Activated naive CD4-positive, alpha-beta T cell treated with Interleukin-2 at 50 U/mL for 16 hours (primary cell): ENCODE measurements at places on chromosomes 7 and 10.

DNA sequence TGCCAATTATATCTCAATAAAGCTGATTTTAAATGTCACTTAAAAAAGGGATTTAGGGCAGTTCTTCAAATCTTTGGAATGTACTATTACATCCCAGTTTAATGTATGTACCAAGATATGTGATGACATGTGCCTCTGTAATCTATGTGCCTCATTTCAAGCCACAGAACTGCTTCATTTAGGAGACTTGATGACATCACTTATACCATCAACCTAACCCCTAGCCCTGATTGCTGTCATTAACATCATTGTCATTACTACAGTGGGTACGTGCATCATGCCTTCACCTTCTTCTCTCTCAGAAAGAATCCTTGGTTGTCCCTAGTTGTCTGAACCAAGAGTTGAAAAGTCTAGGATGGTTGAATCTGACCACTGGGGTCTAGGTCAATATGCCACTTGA, 134.3 kb upstream of the RAB11FIP2 start:
- no peak for DNase-seq

GRCh38 chr7:85095366-85095765, 91.5 kb downstream of the SEMA3D start:
- no peak for DNase-seq

- DNase-seq: no peak
Measured at GRCh38 chr7:137546009-137546408, 202.5 kb upstream of the PTN start.

DNA sequence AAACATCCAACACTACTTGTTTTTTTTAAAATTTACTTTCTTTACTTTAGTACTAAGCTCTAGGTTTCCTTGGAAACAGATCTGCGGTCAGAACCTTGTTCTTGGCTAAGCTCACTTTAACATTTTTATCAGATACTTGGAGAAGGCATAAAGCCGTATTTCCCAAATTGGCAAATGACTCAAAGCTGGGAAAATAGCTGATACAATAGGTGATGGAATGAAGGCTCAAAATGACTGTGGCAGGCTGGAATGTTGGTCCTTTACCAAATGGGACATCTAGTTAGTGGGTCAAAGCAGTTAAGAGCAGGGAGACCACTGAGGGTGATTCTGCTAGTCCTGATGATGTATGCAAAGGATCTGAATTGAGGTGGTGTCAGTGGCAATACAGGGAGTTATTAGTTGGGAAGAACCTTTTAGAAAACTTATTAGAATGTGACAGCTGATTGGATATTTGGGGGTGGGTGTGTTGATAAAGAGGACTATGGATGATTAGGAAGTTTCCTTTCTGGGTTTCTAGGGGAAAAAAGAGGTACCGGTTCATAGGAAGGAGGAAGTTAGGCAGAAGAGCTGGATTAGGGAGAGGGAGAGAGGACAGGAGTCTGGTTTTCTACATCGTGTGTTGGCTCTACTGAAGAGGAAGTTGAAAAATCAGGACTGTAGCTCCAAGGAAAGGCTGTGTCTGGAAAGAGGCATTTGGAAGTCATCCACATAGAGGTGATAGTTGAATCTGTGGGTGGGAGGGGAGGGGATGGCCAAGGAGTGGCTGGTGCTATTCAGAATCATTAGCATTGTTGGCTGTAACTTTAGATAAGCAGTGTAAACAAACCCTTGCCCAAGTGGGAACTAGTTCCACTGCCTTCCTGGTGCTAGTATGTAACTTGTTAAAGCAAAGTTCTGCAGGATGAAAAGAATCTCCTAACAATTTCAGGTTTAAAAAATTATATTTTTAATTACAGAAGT, 13.1 kb downstream of the PLCE1 start:
- no peak for DNase-seq

GRCh38 chr7:13197501-13197900, 510.1 kb downstream of the ARL4A start:
- no peak for DNase-seq

- DNase-seq: no peak
Measured at GRCh38 chr7:27073076-27073475, 22.7 kb downstream of the HOXA1 start.

DNA sequence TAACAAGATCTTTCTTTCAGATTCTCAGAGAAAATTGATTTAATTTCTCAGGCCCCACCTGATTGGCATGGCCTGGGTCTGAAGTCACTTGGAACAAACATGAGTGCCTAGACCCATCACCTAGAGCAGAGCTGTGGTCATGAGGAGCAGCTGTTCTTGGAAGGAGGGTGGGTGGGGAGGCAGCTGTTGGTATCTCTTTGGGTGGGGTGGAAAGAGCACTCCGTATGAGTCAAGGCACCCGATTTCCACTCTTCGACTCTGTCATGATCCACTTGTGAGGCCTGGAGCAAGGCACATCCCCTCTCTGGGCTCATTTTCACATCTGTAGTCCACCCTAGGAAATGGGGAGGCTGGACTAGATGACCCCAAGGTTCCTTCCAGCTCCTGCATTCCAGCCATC, 156.7 kb downstream of the C10orf105 start:
- no peak for DNase-seq

DNA sequence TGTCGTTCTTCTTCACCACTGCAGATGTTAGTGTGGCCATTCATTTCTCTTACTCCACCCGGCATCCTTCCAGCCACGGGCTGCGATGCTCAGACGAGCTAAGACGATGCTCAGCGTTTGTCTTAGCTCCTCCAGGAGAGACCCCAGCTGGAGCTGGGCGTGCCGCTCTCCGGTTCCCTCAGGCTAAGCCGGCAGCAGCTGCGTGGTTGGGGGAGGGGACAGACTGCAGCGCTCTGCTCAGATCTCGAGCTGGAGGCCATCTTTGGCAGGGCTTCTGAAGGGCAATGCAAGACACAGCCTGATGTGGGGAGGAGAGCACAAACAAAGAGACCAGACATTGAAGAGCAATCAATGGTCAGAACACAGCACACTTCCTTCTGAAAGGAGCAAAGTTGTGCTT, 4.8 kb downstream of the INA start:
- DNase-seq: no peak

- DNase-seq: no peak
Measured at GRCh38 chr7:92242972-92243371, 2.7 kb downstream of the KRIT1 start.

DNA sequence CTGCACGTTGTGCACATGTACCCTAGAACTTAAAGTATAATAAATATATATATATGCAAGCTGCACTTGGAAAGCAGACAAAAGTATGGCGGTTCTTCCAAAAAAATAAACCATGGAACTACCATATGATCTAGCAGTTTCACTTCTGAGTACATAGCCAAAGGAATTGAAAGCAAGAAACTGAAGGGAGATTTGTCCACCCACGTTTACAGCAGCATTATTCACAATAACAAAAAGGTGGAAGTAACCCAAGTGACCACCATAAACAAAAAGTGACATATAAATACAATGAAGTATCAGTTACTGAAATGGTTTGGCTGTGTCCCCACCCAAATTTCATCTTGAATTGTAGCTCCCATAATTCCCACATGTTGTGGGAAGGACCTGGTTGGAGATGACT, 525.3 kb upstream of the CELF2 start:
- DNase-seq: no peak

DNA sequence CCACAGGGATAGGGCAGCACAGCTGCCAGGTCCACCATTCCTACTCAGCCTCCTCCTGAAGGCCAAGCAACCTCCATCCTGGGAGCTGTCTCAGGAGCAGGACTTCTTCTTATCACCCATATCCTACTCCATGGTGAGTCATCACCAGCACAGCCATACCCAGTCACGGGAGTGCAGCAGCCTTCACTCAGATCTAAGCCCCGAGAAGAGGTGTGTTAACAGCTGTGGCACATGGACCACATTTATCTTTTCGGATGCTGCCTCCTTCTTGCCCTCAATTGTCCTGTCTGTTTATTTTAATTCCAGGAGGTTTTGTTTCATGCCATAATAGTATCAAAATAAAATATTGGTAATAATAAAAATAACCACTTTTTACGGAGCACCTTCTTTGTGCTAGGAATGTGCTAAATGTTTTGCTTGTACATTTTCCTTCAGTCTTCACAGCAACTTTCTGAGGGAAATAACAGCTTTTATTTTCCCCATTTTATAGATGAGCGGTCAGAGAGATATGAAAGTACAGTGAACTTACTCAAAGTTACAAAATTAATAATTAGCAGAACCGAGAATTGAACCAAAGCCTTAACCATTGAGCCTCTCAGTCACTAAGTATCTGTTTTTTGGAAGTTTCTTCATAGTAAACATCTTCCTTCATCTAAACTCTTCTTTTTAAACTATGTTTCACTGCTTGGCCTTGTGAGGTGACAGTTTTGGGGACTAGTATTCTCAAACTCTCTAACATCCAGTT, 2.5 kb upstream of the KEL start:
- no peak for DNase-seq

DNA sequence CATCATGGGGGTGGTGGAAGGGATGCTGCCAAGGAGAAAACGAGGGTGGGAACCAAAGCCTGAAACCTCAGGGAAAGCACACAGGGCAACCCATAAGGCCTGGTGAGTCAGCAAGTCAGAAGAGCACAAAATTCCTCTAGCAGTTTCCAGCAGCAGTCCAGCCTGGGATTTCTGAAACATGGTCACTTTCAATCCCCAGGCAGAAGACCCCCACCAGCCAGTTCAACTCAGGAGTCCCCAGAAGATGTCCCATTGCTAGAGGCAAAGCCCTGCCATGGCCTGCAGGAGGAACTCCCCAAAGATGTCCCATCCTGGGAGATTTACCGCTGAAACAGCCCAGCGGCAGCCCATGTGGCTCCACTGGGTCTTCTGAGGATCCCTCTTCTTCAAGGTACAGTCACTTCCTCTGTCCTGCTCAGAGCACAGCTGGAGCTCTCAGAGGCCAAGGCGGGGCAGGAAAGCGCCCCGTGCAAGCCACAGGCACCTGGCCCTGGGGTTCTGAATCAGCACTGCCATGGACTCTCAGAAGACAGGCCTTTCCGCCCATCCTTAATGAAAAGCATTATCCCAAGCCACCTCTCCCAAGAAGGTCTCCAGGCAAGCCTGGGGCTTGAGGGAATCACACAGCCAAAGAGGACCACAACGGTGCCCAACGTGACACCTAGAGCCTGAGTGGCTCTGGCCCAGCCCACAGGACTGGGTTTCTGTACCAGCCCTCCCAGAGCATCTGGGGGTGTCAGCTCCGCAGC, 196.9 kb downstream of the GRID1 start:
- no peak for DNase-seq

DNA sequence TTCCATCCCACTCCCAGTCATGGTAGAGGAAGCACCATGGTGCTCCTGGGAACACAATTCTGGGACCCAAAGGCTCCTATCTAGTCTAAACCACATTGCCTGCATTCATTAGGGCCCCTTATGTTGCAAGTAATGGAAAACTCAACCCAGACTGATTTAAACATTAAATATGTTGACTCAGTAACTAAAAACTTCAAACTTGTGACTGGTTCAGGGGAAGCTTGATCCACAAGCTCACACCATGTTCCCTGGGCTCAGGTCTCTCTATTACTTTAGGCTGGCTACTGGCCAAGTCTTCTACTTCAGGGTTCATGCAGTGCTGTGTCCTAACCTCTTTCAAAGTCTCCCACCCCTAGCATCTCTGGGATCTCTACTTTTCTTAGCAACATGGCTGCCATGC, 13.1 kb downstream of the WNT16 start:
- no peak for DNase-seq

- no peak for DNase-seq
Measured at GRCh38 chr10:113199459-113199858, 249.4 kb downstream of the TCF7L2 start.

GRCh38 chr7:94509264-94509886, at the start of gene CASD1:
TSS of gene CASD1 (plus strand) at chr7:94509809. CDS start at chr7:94510085, 276 bp downstream.
- peak; percentile 68 for DNase-seq

DNA sequence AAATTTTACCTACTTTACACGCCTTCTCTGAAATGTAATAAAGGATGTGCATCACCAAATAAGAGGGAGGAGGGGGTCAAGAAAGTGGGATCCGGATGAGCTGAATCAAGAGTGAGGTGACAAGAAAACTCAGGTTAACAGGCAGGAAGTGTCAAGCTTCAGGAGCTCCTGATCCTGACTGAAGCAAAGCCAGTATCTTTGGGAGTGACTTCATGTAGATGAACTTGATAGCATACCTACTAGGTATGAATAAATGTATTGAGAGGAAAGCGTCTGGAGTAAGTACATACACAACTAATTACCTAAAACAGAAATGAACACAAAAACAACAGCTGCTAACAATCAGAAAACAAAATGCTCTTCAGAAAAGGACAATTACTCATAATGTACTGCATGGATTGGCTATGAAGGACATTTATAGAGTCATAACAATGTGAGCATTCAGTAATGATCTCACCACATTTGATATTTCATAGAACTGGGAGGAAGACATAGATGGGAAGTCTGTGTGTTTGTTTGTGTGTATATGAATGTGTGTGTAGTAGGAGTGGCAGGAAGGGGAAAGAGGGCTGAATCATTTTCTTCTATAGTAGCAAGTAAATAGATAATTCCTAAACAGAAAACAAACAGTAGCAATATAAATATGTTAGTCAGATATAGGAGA, 29.4 kb downstream of the PRKG1 start:
- no peak for DNase-seq

DNA sequence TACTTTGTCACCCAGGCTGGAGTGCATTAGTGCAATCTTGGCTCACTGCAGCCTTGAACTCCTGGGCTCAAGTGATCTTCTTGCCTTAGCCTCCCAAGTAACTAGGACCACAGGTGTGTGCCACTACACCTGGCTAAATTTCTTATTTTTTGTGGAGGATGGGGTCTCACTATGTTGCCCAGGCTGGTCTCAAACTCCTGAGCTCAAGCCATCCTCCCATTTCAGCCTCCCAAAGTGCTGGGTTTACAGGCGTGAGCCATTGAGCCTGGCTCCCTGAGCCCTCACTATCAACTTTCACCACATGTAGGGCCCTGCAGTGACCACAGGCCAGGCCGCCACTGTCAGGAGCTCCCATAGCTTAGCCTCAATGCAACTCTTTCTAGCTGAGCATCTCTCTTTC, 110.2 kb downstream of the CUL2 start:
- DNase-seq: no peak

- no peak for DNase-seq
Measured at GRCh38 chr7:127862525-127862924, 168.7 kb downstream of the LRRC4 start.

- DNase-seq: no peak
Measured at GRCh38 chr7:7563813-7564212, 2.9 kb upstream of the MIOS start.

DNA sequence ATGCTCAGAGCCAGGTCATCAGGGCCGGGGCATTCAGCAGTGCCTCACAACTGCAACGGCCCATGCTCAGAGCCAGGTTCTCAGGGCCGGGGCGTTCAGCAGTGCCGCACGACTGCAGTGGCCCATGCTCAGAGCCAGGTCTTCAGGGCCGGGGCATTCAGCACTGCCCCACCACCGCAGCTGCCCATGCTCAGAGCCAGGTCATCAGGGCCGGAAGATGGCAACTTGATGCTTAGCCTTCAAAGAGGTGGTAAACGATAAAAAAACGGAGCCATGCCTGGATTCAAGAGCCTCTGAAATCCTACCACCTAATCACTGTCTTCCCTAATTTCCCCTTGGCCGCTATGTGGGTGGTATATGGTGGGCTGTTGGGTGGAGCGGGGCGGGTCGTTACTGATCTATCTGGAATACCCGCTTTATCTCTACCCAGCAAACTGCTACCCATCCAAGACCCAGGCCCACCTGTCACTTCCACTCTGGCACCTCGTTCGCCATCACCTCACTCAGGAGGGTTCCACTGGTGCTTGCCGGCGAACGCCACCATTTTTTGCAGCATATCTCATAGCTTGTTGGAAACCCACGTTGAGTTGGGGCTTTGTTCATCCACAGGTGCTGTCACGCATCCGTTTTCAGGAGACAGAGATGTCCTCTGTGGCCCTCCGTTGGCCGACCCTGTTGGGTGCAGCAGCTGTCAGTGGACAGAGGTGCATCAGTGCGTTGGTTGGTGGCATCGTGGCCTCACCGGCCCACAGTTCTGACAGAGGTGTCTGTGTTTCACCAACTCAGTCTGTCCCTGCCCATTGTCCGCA, 221.1 kb downstream of the EBF3 start:
- DNase-seq: no peak
